Glomerular endothelial cell (primary cell): ENCODE measurements at places on chromosomes 7 and 10. TPM values are rescaled to one million over a fixed set of nuclear protein-coding genes. Genes with fewer than 3 reads are reported as not detected.

Gene INMT
- total RNA-seq = 0.05 and 0.12 TPM in 2 replicates

- no peak for DNase-seq
Observed at GRCh38 chr7:151825721-151826120, 51.2 kb downstream of the PRKAG2 start.

Gene SPDYE5
- total RNA-seq = not detected in 2 replicates

DNA sequence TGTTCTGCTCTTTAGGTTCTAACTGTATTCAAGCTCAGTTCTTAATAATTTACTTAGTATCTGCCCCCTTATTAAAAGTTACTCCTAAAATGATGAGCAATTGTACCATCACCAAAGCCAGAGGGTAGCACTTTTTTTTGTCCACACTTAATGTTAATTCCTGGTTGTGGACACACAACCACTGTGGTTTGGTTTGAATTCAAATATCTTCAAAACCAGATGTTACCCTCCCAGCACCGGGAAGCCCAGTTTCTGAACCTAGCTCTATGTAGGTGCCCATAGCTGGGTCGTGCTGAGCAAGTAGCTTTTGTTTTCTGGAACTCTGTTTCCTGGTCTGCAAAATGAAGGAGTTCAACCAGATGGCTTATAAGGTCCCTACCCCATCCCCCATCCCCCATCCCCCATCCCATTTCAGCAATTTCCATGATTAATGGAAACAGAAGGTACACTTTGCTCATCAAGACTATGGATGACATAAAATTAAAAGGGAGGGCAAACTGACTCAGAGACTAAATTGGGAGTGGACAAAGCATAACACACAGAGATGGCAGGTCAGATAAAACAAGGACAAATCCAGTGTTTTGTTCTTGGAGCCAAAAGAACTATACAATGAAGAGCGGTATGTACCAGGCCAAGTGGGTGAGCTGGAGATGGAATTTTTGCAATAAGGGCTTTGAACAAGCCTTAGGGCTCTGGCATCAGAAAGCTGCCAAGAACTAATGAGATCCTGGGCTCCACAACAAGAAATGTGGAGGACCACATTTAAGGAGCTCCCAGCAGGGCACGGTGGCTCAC, 56.7 kb downstream of the DLG5 start:
- DNase-seq = no peak

GRCh38 chr10:73911553-73912004, 647 bp downstream of the PLAU start:
- no peak for DNase-seq

Gene HHEX
- total RNA-seq = 46.6 and 76.5 TPM in 2 replicates

- no peak for DNase-seq
Observed at GRCh38 chr7:41375582-41375981, 327.3 kb downstream of the INHBA start.

Gene HIP1
- 18.7 and 35.5 TPM in 2 replicates for total RNA-seq

Gene WNT2
- not detected in 2 replicates for total RNA-seq

Gene GUSB
- 12.0 and 38.0 TPM in 2 replicates for total RNA-seq

Gene RBP3
- not detected in 2 replicates for total RNA-seq

Gene GPR141
- not detected in 2 replicates for total RNA-seq

DNA sequence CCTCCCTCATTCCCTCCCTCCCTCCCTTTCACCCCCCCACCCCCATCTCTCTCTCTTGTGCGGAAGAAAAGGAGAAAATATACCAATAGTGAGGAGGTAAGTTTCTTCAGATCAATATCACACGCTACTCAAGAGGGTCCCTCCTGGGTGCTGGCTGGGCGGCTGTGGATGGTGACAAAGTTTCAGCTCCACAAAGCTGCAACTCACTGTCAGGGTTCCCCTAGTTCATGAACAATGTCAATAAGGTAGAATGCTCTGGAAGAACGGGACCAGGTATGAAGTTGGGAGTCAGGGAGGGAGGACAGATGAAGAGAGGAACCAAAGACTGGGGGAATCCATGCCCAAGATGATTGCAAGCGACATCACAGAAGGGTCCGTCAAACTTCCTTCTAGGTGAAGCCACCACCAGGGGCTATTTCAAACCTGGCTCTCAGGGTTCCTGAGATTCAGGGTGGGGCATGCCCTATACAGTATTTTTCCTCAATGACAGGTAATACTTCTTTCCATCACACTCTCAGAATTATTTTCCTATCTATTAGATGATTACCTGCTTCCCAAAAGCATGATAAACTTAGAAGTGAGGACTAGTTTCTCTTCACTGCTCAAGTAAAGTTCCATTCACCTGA, 1.4 kb upstream of the PDE1C start:
- no peak for DNase-seq

GRCh38 chr7:132145466-132145865, 430.8 kb downstream of the PLXNA4 start:
- DNase-seq = peak; percentile 81

DNA sequence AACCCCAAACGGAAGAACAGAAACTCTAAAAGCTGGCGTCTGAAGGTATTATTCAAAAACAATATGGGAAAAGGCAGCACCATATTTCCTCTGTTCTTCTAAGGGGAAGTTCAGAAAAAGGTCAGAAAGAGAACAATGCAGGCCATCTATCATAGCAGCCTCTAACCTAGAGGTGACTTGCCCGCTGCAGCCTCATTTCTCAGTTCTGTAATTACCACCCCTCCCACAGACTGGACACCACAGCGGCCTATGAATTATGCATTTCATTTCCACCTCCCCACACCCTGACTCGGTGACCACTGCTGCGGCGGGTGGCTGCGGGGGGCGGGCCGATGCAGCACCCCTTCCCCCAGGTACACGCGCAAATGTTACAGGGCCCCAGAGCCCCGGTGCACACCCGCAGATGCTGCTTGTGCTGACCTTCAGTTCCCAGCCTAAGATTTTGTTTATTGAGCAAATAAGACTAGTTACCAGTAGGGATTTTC, 125.5 kb downstream of the CLEC2L start:
- peak; percentile 76 for DNase-seq

DNA sequence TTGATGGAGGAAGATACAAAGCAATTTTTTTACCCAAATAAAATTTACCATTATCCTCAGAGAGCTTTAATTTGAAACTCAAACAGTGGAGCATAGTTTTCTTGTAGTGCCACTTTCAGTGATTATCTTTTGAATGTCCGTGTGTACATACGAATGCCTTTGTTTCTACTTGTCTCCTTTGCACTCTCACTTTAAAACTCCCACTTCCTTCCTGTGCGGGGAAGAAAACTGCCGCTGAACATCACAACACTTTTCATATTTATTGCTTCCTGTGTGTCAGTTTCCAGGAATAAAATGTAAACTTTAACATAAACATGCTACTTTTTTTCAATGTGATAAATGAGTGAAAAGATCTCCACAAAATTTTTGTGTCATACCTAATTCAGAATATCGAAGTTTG, 102.4 kb downstream of the SEMA3A start:
- no peak for DNase-seq

DNA sequence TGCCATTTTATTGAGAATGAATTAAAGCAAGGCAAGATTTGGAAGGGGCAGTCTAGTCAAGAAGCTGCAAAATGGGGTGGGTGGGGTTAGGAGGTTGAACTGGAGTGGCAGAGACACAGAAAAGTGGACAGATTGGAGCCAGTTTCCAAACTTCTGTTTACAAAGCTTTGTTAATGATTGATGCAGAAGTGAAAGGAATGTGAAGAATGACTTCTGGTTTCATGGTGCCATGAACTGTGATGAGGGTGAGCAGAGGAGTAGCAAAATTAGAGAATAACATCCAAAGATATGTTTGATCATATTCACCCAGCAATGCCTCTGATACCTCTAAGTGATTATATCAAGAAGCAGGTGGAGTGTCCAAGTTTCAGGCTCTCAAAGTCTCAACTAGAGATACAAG, 1118.0 kb upstream of the C7orf33 start:
- DNase-seq = no peak

DNA sequence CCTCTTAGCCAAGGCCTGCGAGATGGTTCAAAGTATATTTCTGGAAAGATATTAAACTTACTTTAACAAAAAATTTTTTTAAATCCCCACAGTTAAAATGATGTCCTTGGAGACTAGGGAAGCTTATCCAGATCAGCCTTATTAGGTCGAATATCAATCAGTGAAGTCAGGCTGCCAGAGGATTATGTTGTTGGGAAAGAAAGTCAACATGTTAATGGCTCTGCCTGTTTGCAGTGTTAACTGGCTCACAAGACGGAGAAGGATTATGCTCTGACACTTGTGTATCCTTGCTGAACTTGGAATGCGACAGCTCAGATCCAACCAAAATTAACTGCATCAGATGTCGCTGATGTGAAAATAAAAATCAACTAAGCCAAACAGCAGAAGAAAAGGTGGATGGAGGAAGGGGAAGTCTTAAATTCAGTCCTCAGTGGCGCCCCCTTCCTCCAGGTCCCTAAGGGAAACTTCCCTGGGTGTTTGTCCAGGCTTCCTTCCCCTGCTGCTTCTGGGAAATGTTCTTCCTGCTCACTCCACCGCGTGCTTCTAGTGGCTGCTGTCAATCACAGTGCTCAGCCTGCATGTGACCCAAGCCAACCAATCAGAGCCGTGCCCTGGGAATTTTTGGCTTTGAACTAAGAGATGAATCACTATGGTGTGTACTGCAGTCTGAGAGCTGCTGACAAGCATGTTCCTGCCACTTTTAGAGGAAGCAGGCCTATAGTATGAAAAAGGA, 690.4 kb upstream of the NRP1 start:
- DNase-seq = no peak

GRCh38 chr7:109879287-109879828, 1211.6 kb upstream of the LRRN3 start:
- DNase-seq = no peak
